ENCODE measurements at places on chromosomes 4 and X.

DNA sequence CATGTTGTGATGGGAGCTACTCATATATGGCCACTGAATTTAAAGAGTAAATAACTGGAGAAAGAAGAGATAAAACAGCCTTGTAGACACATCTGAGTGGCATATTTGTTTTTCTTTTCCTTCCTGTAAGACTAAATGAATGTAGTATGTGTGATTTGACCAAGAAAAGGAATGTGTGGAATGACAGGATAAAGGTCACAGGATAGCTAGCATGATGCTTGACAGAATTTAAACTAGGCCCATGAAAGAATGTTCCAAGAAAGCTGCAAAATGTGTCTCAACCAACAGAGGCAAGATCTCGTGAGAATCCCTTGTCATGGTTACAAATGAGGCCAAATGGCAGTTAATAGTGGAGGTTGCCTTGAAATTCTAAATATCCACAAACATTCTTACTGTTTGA is 137.0 kb downstream of the KCNIP4 start:
- no peak for DNase-seq

DNA sequence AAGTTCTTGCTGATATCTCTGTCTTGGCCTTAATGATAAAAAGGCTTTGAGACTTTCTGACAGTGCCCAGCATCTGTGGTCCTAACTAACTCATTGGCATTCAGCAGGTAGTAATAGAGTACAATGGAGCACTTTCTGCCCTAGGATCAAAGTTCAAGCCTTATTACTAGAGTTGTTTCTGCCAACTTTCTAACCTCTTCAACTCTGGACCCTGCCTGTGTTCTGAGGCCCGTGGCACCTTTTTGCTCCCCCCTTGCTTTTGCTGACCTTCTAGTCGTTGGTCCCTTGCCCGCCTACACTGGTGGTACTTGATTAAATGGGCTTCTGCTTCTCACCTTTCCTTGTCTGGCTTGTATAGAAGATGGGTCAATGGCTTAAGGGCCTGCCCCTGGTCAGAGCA is 126.3 kb downstream of the PPARGC1A start:
- no peak for DNase-seq

- DNase-seq: no peak
These were observed 27.8 kb downstream of the TCEAL1 start for GRCh38 chrX:103656617-103657016.

GRCh38 chr4:150577796-150578195 is 4.2 kb upstream of the MAB21L2 start:
- no peak for DNase-seq

GRCh38 chr4:183903021-183903760 is 1.9 kb upstream of the STOX2 start:
- DNase-seq: no peak

GRCh38 chr4:180407275-180407885 is 1835.8 kb upstream of the TENM3 start:
- DNase-seq: no peak

- no peak for DNase-seq
These were observed 47.2 kb downstream of the RAB33B start for GRCh38 chr4:139501117-139501516.

DNA sequence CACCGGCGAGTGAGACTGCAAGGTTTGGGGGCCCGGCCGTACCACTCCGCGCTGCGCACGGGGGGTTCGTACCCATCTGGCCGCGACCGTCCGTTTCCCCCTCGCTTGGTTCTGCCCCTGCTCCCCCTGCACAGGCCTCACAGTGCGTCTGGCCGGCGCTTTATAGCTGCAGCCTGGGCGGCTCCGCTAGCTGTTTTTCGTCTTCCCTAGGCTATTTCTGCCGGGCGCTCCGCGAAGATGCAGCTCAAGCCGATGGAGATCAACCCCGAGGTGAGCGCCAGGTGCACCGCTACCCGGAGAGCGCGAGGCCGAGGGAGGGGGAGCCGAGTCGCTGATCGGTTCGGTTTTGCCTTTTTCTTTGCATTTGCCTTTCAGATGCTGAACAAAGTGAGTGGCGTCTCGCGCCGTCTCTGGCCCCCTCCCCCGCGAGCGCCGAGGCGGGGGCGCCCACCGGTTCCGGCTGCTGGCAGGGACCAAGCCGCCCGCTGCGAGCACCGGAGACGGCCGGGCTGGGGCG is at the start of gene UCHL1:
TSS of gene UCHL1 (plus strand) at position 189 of the 517 bp plus-strand sequence. CDS start at position 238, 49 bp downstream.
- peak; percentile 24 for DNase-seq

DNA sequence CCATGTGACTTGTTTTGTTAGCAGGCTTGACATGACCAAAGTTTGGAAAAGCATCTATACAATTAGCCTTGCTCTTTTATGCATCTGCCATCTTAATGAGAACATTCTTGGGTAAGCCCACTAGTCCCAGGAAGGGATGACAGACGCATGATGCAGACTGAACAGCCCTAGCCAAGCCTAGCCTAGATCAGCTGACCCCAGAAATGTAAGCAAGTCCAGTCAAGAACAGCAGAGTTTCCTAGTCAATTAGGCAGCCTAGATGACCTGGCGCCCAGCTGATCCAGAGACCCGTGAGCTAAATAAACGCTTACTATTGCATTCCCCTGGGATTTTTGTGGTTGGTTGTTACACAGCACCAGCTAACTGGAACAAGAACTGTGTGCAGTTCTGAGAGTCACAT is 457.9 kb downstream of the BCOR start:
- DNase-seq: no peak

DNA sequence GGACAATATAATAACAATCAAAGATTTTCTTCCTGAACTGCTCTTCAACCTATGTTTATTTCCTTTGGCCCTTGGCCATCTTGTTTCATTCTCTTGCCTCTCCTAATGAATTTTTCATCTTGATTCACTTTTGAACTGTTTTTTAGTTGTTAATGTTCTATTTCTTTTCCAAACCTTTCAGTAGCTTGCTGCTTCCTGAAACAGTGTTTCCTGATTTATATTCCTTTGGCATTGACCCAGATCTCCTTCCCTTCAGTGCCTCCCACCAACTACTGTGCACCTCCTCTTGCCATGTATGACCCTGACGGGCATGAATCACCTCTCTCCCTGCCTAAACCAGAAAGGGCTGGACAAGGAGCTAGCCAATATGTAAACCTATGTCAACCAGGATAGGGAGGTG is 25.6 kb upstream of the SPP1 start:
- DNase-seq: no peak

DNA sequence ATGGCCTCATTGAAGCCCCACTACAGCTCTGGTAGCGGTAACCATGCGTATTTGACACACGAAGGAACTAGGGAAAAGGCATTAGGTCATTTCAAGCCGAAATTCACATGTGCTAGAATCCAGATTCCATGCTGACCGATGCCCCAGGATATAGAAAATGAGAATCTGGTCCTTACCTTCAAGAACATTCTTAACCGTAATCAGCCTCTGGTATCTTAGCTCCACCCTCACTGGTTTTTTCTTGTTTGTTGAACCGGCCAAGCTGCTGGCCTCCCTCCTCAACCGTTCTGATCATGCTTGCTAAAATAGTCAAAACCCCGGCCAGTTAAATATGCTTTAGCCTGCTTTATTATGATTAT is 876 bp downstream of the HPRT1 start:
- peak; percentile 54 for DNase-seq

- no peak for DNase-seq
These were observed 77.8 kb downstream of the RS1 start for GRCh38 chrX:18594079-18594478.

GRCh38 chr4:121777625-121778024 is 12.7 kb upstream of the SMIM43 start:
- DNase-seq: no peak

- peak; percentile 53 for DNase-seq
These were observed 37.7 kb upstream of the SLC16A2 start for GRCh38 chrX:74383611-74384010.

- no peak for DNase-seq
These were observed 122.3 kb downstream of the MID1IP1 start for GRCh38 chrX:38923451-38923969.

DNA sequence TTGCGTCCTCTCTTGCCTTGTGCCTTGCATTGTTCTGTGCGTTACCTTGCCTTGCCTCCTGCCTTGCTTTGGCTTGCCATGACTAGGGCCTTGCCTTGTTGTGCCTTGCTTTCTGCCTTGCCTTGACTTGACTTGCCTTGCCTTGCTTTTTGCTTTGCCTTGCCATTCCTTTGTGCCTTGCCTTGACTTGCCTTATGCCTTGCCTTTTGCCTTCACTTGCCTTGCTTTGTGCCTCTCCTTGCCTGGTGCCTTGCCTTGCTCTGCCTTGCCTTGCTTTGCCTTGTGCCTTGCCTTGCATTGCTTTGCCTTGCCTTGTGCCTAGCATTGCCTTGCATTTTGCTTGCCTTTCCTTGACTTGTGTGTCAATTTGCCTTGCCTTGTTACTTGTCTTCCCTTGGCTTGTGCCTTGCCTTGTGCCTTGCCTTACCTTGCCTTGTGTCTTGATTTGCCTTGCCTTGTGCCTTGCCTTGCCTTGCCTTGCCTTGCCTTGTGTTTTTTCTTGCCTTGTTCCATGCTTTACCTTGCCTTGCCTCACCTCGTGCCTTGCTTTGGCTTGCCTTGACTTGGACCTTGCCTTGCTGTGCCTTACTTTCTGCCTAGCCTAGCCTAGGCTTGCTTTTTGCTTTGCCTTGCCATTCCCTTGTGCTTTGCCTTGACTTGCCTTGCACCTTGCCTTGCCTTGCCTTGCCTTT is 95.8 kb downstream of the TAB3 start:
- DNase-seq: no peak

- DNase-seq: peak; percentile 55
These were observed 15.9 kb downstream of the TMEM192 start for GRCh38 chr4:165096776-165097175.

GRCh38 chr4:20538905-20539304 is 161.4 kb upstream of the PACRGL start:
- no peak for DNase-seq

GRCh38 chr4:189092581-189092980 is 848.1 kb upstream of the FRG1 start:
- no peak for DNase-seq

DNA sequence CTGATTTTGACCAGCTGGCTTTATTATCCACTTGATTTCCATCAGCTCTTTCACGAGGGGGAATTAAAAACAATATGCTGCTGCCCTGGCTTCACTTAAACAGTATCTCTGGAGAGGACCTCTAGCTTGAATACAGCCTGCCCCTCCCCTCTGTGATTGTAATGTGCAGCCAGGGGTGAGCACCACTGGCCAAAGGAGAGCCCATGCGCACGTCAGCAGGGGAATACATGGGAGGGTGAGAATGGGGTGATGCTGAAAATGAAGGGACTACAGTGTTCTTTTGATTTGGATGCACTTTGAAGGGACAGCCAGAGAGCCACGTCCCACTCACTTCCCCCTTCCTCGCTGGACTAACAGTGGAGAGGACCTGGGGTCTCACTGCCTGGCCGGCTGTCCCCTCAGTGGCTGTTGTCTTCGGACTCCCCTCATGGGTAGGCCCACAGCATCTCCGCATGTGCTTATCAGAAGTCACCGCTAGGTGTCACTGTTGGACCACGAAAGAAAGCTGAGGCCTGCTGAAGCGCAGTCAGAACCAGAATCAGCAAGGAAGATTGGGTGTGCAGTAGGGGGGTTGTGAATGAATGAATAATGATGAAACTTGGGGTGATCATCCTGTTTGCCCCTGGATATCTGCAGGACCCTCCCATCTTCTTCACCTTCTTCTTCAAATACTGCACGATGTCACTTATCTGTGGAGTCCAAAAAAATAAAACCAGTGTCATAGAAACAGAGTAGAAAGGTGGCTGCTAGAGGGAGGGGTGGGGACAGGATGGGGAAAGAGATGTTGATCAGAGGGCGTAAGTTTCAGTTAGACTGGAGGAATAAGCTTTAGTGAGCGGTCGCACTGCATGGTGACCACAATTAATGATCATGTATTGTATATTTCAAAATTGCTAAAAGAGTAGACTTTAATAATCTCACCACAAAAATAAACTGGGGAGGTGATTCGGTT is 32.8 kb downstream of the CLCN4 start:
- DNase-seq: peak; percentile 78

GRCh38 chrX:22141047-22141730 is 109.1 kb downstream of the PHEX start:
- DNase-seq: no peak

DNA sequence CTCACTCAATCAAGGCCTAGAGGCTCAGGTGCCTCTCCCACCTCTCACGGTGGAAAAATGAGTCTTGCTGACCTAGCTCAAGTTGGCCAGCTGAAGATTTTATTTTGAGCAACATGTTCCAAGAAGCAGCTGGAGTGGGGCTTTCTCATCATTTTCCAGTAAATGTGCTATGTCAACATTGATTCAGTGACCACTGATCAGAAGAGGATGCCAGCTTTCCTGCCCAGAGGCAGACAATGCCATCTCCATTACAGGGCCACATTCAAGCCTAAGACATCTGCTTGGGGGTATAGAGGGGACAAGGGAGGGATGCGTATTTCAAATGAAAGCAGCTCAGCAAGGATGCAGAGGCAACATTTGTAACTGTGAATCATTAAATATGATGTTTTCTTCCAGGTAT is 3.0 kb downstream of the MEPE start:
- no peak for DNase-seq

GRCh38 chrX:101619364-101619763 is 1.6 kb upstream of the ARMCX6 start:
- peak; percentile 35 for DNase-seq

GRCh38 chrX:32045149-32045548 is 973.3 kb upstream of the FTHL17 start:
- DNase-seq: no peak

GRCh38 chrX:118225711-118226428 is 109.3 kb upstream of the KLHL13 start:
- DNase-seq: peak; percentile 45

All from hematopoietic multipotent progenitor cell treated with erythropoietin and hydrocortisone succinate and interleukin-3 and kit ligand, for 6 days (in vitro differentiated cells).